Tibial nerve (tissue), 4 donors: ENCODE measurements at places on chromosomes 4 and X. TPM values are rescaled to one million over a fixed set of nuclear protein-coding genes. Genes with fewer than 3 reads are reported as not detected.

GRCh38 chr4:46818604-46819003 lies 90.4 kb downstream of the COX7B2 start:
- DNase-seq, result no peak
- H3K27ac ChIP-seq, result no peak overlapping the region
- no peaks in the 10 kb centered on the region for H3K4me1 ChIP-seq
- no peaks in the 10 kb centered on the region for H3K36me3 ChIP-seq
- H3K27me3 ChIP-seq, result no peaks in the 10 kb centered on the region

DNA sequence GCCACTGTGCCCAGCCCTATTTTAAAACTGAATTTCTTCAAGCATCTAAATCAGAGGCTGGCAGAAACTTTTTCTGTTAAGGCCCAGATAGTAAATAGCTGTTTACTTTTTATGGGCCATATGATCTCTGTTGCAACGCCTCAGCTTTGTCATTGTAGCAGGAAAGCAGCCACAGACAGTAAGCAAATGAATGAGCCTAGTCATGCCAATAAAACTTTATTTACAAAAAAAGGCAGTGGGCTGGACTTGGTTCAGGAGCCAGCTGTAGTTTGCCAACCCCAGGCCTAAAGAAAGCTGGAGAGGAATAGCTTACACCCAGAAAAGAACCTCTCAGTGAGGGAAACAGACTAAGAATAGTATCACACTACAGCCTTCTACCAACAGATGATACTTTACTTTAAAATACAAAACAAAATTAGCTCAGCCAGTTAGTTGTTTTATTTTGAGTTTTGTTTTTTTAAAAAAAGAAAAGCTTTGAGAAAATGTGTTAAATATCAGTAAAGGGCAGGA lies 25.5 kb downstream of the CHST7 start:
- no peaks in the 10 kb centered on the region for H3K36me3 ChIP-seq
- H3K27me3 ChIP-seq, result no peaks in the 10 kb centered on the region
- H3K4me1 ChIP-seq, result no peaks in the 10 kb centered on the region
- H3K27ac ChIP-seq, result no peak overlapping the region
- no peak for DNase-seq
- no peak overlapping the region for H3K4me3 ChIP-seq

DNA sequence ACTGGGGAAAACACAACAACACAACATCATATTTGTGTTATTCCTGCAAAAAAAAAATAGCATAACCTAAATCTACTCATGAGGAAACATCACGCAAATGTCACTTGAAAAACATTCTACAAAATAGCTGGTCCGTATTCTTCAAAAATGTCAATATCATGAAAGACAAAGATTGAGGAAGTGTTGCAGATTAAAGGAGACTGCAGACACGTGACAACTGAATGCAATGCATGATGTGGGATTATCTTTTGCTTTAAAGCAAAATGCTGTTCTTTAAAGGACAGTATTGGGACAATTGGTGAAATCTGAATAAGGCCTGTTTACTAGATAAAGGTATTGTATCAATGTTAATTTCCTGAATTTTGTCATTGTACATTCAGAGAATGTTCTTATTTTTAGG lies 157.7 kb downstream of the SMIM20 start:
- H3K36me3 ChIP-seq, result no peaks in the 10 kb centered on the region
- H3K4me3 ChIP-seq, result no peak overlapping the region
- no peak overlapping the region for H3K27ac ChIP-seq
- no peaks in the 10 kb centered on the region for H3K27me3 ChIP-seq
- H3K4me1 ChIP-seq, result no peaks in the 10 kb centered on the region

DNA sequence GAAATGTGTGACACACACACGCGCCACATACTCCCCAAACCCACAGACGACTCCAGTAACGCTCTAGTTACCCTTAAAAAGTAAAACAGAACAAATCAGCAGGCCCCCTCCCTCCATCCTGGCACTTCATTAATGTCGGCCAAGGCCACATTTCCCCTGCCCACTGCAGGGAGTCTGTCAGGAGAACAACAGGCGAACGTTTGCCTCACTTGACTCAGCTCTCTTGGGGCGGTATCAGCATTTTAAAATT lies 671 bp upstream of the FHIP1A start:
- H3K27ac ChIP-seq, result peak overlapping the region; percentile 22
- H3K36me3 ChIP-seq, result no peaks in the 10 kb centered on the region
- peak overlapping the region; percentile 45 for H3K4me3 ChIP-seq
- peaks cover 28% of the 10 kb centered on the region for H3K4me1 ChIP-seq
- DNase-seq, result no peak
- no peaks in the 10 kb centered on the region for H3K27me3 ChIP-seq

Gene CCNB3
- total RNA-seq, result 3.9 TPM
